ENCODE measurements at places on chromosomes 1 and 21. TPM values are rescaled to one million over a fixed set of nuclear protein-coding genes. Genes with fewer than 3 reads are reported as not detected.

- DNase-seq, result no peak
Measured at GRCh38 chr1:210132582-210132981, 100.0 kb upstream of the SERTAD4 start.

GRCh38 chr1:245156736-245157505 is 2.1 kb downstream of the KIF26B start:
- no peak for DNase-seq

- no peak for DNase-seq
Measured at GRCh38 chr1:208059409-208060001, 148.6 kb upstream of the CD34 start.

GRCh38 chr1:8665833-8666232 is 151.6 kb downstream of the RERE start:
- DNase-seq, result no peak

- no peak for DNase-seq
Measured at GRCh38 chr1:150161747-150162581, 12.2 kb downstream of the PLEKHO1 start.

DNA sequence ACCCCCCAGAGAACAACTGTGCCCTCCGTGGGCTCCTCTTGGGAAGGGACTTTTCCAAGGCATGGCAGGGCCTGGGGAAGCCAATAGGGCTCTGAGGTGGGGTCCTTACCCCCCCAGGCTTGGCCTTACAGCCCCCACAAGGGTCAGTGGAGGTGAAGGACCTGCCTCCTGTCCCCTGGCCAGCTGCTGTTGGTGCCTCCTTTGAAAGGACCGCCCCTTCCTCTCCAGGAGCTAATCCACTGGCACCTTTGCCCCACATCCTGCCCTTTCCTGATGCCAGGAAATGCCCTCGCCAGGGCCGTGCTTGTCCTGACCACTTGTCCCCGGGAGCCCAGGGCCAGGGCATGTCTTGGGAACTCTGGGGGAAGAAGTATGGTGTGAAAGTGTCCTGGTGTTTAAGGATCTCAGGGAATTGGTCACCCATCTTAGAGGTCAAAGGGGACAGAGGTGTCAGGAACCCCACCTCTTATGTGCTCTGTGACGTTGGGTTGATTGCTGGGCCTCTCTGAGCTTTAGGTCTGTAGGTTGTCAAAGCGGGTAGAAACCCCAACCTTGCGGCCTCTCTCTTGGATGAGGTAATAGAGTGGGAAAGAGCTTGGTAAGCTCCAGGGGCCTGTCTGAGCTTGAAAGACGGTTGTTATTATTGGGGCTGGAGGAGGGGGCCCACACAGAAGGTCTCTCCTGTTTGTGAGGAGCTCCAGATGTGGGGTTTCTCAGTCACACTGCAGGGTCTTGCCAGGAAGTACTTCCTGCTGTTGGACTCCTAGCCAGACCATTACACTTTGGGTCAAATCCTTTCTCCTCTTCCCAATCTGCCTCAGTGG is 2.8 kb downstream of the KCNQ4 start:
- DNase-seq, result no peak

GRCh38 chr1:115453666-115454065 is 115.6 kb upstream of the NGF start:
- DNase-seq, result no peak

DNA sequence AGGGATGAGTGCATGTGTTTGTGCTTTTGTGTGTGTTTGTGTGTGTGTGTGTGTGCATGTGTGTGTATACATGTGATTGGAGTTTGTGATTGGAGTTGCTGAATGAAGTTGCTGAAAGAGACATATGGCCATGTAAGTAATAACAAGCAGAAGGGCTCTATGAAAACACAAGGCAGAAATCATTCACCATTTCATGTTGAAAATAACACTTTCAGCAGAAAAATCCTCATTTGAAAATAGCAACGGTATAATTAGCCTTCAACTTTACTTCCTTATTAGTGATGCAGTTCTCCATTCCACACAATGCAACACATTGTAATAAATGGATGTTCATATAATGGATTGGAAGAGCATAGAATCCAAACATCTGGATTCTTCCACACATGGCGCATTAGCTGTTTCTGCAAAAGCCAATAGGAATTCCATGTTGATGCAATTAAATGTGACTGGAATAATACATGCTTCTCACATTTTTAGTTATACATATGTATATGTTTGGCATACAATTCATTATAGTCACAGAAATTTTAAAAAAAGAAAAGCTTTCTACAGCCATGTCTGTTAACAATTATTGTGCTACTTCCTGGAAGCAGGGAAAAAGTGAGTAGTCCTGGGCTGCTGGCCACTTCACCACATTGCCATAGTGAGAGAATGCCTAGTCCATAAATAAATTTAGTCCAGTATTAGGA is 538.0 kb downstream of the LTN1 start:
- DNase-seq, result no peak

GRCh38 chr1:169867012-169867675 is 26.6 kb downstream of the SCYL3 start:
- no peak for DNase-seq

DNA sequence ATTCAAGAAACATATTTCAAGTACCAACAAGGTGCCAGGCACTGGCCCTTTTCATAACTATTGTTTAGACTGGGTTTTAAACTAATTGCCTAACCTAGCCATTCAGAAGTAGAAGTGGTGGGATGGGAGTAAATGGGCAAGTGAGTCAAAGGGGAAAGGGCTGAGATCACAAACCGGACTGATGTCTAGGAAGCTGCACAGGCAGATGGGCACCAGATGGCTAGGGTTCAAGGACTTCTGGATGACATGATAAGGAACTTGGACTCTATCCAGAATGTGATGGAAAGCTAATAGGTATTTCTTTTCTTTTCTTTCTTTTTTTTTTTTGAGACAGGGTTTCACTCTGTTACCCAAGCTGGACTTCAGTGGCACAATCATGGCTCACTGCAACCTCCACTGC is 46.6 kb downstream of the LYST start:
- no peak for DNase-seq

GRCh38 chr1:2826316-2826715 is 24.8 kb upstream of the TTC34 start:
- no peak for DNase-seq

GRCh38 chr1:115867216-115867615 is 26.3 kb upstream of the NHLH2 start:
- DNase-seq, result no peak

DNA sequence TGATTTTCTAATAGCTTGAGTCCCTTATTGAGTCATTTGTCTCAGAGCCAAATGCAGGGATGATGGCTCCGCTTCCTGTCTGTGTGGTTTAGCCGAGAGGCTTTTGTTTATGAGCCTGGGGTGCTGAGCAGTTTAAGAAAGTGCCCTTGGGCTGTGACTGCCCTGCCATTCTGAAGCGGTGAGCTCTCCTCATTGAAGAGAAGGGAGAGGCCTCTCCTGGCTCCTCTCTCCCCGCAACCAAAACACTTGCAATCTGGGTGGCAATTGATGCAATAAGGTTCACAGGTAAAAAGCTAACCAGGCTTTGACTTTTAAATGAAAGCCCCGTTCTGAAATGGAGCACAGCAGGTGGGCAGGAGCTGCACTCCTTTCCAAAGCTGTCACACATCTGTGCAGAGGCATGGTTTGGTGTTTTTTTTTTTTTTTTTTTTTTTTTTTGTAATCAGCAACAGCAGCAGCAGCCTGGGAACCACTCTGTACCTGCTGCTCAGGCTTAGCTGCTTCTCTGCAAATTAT is 403.7 kb downstream of the SIPA1L2 start:
- DNase-seq, result peak; percentile 60

- no peak for DNase-seq
Measured at GRCh38 chr21:38439426-38439825, 58.9 kb downstream of the ERG start.

DNA sequence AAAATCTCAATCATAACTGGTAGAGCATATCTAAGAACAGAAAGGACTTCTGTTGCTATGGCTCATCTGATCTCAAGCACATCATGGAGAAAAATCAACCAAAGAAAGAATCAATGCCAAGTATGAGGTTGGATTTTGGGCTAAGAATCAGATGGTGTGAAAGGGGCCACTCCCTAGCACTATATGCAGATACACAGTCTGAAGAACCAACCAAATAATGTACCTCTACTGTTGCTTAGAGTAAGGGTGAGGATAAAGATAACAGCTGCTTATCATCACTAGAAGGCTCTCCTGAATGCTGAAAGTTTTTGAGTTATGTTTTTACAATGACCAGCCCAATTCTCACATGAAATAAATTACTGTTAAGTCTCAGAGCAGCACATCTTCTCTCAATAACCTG is 35.6 kb downstream of the ST7L start:
- no peak for DNase-seq

DNA sequence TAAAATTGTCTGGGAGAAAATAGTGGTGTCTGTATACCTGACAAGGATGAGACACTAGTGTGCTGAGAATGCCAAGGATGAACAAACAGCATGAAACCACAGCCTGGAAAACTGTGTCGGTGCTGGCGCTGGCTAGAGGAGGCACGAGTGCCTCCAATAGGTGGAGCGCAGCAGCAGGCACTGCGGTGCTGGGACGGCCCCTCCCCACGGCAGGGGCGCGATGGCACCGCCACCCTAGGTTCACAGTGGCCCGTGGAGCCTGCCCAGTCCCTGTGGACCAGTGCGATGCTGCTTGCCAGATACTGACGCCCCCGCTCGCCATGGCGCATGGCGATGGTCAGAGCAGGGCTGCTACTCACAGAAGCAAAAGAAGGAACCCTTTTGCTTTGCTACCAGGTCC is 6.8 kb downstream of the CFAP410 start:
- DNase-seq, result no peak

DNA sequence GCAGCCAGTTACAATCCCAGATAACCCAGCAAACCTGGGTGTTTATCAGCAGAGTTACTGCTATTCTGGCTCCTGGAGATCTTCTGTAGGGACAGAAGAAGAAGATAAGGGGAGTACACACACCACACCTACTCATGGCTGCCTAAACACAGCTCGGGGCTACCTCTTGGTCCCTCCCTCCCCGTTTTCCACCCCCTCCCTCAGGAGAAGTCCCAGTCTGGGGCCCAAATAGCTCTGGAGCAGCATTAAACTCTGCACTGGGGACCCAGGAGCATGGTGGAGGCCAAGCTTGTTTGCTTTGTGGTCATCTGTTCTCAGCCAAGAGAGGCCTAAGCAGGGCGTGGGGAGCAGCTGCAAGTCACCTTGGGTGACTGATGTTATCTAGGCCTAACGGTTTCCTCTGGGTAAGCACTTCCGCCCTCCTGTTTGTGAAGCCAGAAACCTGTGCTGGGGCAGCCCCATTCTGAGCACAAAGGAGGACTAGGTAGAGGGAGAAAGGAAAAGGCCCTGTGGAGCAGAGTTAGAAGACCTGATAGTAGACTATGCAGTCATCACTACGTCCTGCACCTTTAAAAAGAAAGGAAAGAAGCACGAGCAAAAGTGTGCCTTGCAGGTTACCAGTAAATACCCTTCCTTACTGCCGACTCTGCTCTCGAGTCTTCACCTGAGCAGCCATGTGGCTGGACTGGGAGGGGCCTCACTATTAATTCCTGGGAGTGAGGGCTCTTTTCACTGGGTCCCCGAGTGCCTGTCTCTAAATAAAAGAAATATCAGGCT is 2.0 kb upstream of the RCSD1 start:
- no peak for DNase-seq

DNA sequence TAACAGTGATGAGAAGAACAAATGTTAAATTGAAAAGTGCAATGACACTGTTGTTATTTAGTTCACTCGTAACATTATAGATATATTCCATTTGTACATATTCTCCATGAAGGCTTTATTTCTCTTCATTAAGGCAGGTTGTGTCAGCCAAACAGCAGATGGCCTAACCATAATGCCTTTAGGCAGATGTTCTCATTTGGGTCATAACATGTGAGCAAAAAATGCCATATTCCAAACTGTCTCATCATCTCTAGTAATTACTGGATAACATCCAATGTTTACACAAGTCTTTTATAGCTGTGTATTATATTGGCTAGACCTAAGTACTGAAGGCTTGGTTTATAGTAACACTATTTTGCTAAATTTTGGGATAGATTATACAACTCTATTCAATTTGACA is 87.2 kb upstream of the CHODL start:
- DNase-seq, result no peak

DNA sequence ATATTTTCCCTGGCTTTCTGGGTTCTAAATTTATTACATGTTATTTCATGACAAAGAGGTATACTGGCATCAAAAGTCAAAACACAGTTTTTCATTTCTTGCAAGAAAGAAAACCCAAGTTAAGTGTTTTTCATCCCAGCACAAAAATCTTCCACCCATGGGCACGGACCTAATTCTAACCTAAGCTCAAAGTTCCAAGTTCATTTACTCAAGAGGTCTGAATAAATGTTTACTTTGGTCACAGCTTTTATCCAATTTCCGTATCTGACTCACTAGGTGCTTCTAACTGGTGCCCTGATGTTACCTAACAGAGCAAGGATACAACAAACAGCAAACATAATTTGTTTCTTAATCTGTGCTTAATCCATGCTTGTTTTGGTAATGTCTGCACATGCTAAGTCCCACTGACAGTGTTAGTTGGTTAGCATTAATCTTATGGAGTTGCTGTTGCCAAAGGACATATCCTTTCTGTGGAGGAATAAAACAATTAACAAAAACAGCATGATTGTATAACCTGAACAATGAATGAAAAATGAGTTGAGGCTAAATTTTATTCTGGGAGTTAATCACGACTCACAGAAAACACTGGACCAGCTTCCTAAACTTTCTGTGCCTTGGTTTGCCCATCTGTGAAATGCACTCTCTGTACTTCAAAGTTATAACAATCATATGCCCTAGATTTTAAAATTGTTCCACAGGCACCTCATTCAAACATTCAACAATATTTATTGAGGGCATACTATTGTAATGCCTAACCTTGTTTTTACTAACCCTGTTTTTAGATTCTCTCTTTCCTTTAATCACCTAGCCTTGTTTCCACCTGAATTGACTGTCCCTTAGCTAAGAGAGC is 4.2 kb upstream of the CHD1L start:
- no peak for DNase-seq

DNA sequence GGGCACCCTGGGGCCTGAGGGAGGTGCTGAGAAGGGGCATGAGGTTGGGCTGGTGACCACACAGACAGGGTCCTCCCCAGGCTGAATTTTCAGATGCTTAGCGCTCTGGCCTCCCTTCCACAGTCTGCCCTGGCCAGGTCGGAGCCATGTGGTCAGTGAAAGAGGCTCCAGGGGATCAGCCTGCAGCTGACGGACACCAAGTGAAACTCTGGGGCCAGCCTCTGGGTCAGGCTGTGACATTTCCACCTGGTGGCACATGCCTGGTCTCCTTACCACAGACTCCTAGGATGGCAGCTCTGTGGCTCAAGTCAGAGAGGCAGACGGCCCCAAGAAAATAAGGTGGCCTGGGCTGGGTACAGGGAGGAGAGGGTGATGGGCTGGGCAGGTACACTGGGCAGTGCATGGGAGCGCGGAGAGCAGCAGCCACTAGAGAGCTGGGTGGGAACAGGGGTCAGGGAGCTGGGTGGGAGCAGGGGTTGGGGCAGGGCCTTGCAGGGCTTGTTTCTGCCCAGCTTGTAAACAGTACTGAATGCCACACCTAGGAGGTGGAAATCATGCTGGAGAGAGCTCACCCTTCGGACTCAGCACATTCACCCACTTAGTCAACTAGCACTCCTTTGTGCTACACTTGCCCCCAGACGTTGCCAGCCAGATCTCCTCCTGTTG is 20.7 kb upstream of the ADARB1 start:
- no peak for DNase-seq

The KRTAP10-6 gene
- not detected for polyA plus RNA-seq

The FOXJ3 gene
- polyA plus RNA-seq, result 27.0 TPM

The ARHGAP30 gene
- not detected for polyA plus RNA-seq

The CTPS1 gene
- 45.1 TPM for polyA plus RNA-seq

The OPTC gene
- not detected for polyA plus RNA-seq

The RHCE gene
- polyA plus RNA-seq, result 0.59 TPM

The CD247 gene
- not detected for polyA plus RNA-seq

The NEGR1 gene
- 15.4 TPM for polyA plus RNA-seq

The IFNLR1 gene
- polyA plus RNA-seq, result not detected

The HAPLN2 gene
- polyA plus RNA-seq, result not detected
